Activated T-cell treated with anti-CD3 and anti-CD28 coated beads for 48 hours (primary cell): ENCODE measurements at places on chromosomes 5 and 9.

DNA sequence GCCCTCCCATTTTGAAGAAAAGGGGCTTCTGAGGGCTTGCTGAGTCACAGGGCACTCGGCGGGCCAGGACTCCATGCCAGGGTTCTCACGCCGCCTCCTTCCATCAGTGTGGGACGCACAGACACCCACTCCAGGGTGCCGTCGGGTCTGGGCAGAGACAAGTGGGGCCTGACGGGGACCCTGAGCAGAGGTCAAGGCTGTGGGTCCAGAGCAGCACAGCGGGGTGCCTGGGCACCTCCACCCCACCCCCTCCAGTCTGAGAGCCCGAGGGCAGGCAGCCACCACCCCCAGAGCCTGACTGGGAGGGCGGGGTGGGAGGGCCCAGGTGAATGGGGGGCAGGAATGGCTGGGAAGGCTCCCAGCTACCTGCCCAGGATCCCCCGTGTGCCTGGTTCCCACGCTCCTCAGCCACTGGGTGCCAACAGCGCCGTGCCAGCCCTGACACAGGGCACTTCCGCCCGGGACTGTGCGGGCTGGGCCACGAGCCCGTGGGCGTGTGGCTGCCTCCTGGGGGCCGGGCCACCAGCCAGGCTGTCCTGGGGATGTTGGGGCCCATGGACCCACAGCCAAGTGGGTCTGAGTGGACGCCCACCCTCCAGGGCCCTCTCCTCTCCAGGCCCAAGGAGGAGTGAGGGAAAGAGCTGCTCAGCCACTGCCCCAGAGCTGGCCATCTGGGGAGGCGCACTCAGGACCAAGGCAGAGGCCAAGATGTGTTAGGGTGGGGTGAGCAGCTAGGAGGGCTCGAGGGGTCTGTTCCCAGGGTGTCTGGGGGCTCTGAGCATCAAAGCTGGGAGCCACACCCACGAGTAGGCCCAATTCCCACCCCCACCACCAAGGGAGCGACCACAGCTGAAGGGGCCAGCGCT is 10.1 kb upstream of the NRARP start:
- DNase-seq: no peak

DNA sequence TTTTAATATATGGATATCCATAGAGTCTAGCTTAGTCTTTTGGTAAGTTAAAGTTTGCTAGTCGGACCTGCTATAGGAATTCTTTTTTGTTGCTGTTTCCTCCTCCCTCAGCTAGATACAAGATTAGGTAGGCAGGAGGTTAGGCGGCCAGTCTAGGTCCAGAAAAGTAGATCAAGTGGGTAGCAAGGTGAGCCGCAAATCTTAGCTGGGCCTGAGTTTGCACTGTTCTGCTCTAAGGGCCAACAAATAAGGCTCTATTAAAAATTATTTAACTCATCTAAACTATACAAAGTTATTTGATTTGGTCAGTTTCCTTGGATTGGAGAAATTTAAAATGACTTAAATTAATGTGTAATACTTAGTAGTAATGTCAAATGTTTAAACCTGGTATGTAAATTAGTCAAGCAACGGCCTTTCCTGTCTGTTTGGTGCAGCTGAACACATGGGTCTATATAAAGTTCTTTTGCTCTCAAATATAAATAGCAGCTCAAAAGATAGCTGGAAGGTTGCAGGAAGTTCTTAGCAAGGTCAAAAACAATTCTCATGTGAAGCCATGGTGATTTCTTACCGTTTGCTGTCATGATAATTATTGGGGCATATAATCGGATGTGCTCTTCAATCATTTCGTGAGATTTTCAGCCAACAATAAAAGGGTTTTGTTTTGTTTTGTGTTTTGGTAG is 72.0 kb downstream of the PRKACG start:
- no peak for DNase-seq

- no peak for DNase-seq
These were observed 367.5 kb downstream of the DEPDC1B start for GRCh38 chr5:60332244-60333004.

GRCh38 chr9:82597241-82598203 is 465.4 kb downstream of the RASEF start:
- DNase-seq: no peak

DNA sequence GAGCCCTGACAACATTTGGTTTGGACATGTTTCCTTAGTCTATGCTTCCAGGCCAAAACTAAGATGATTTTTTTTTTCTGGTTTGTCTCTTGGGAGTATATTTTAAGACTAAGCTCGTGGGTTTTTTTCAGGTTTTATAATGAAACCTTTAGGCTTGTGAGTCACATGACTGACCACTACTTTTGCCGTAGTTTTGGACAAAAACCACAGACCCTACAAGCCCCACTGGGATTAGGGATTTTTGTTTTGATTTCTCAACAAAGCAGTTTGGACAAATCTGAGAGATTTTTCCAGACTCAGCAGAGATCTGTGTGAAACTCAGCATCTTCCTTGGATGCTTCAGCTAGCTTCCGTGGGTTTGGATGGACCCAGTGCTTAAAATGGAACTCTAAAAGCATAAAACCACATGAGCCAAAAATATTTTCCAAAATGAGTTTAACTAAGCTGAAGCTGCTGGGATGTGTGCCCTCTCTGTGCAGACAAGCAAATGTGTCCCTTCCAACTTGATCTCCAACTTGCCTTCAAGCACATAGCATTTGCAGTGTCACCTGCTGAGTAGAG is 70.3 kb upstream of the SMIM15 start:
- DNase-seq: no peak

- DNase-seq: no peak
These were observed 134.4 kb upstream of the RAI14 start for GRCh38 chr5:34521628-34522290.

DNA sequence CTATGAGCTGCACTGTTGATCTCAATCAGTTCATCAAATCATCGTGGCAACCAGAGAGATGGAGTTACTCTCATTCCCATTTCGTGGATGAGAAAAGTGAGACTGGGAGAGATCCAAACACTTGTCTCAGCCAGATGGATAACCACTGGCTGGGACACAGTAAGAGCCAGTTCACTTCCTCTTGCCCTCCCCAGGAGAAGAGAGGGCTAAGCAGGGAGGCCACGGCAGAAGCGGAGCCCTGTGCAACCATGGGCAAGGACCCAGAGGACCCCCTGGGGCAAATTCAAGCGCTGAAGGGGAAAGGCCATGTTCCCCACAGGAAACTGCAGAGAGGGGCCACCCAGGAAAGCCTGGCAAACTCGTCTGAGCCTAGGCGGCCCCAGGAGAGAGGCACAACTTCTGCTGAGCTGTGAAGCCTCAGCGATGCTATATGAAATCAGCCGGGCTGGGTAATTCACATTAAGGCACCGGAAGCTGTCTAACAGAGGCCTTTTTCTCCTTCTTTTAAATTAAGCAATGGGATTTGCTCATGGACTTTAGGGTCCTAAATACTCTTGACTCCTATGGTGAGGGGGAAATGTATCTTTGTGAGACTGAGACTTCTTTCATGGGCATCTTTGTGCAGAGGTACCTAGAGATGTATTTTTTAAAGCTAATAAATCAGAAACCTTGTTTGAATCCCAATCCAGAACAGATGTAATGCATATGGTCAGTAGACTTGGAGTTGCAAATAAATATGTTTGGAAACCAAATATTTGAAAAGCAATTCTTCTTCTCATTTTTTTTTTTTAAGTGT is 137.1 kb upstream of the SMIM23 start:
- DNase-seq: no peak
